ENCODE measurements at places on chromosomes 6 and 20.

- peak; percentile 69 for DNase-seq
Measured at GRCh38 chr6:113306552-113307145, 550.5 kb upstream of the MARCKS start.

DNA sequence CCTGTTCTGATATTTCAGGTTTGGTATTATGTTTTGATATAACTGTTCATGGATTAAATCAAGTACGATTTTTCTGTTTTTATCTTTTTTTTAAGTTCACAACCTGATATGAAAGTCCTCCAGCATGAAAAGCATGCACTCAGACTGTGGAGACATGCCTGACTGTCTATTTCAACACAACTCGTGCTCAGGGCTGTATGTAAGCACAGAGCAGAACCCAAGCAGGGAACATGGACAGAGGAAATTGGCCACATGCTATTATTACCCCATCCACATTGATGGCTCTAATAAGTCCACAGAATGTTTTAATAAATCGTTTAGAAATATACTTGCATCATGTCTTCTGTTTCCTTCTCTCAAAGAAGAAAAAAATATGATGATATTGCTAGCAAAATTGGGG lies 730.4 kb downstream of the C6orf118 start:
- DNase-seq, result no peak

DNA sequence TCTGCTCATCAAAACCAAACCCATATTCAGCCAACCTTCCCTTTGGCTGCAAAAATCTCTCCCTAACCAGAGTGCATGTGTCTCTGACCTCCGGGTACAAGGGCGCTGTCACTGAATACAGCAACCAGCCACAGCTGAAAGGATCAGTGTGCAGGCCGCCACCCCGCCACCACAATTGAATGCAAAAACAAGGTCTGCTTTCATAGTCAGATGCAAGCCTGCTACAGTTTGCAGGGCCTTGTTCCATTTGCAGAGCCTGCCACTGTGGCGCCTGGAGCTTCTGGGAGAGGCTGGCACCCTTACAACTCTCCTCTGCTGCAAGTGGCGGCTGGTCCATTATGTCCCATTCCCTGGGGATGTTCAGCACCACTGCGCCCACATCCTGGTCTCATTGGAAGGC lies 23.5 kb downstream of the MDGA1 start:
- DNase-seq, result no peak

DNA sequence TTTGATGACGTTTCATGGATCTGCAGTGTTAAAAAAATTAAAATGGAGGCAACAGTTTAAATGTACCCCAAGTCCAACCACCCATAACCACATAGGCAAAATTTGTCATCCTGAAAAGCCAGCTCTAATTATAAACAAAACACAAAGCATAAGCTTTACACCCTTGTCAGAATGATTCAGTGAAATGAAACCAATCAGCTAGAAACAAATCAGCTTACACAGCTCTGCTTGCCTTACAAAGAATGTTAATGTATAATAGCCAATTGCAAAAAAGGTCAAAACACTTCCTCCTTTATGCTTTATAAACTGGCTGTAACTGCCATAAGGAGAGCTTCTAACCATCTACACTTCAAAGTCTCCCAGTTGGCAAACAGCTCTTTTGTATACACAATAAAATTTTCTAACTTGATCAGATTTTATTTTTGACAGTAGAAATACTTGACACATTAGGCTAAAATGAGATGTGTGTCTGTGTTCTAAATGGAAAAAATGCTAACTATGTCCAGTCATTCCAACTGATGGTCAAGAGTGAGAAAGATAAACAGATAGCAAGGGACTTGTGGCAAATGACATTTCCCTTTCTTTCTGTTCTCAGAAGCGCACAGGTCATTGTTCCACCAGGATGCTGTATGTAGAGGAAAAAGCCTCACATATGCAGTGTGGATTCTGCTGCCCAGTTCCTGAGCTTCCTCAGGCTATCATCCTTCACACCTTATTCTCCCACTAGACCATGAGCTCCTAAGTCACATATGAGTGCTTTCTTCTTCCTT lies 344.3 kb upstream of the ID4 start:
- DNase-seq, result no peak

DNA sequence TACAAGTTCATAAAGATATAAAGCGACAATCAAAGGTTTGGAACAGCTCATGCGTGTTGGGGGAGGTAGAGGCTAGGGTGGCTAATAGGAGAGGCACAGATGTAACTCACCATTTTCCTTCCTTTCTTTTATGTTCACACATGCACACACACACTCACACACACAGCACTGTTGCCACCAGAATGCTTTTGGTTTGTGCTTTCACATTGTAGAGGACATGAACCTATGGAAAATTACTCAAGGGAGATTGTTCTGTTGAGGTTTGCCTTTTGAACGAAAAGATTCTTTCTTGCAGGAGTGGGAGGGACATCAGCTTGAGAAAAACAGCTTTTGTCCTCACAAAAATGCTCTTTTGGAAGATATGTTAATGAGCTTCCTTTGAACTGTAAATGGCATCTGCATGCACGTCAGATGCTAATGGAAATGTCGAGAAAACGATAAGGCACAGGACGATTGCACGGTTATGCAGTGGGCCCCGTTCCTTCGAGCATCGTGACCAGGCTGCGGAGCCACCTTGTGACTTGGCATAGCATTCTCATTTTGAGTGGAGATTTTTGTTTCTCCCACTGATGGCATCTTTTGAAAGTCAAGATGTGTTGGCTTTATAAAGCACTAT lies 724.1 kb downstream of the KIF16B start:
- no peak for DNase-seq

DNA sequence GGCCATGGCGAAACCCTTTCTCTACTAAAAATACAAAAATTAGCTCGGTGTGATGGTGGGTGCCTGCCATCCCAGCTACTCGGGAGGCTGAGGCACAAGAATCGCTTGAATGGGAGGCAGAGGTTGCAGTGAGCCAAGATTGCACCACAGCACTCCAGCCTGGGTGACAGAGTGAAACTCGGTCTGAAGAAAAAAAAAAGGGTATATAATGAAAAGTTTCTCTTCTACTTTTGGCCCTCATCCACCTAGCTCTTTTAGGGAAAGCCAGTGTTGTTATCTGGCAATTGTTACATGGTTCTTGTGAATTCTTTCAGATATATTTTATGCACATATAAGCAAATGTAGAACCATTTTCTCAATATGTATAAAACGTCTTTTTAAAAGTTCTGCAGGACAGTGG lies 19.0 kb downstream of the KIF3B start:
- no peak for DNase-seq
